Cortex of kidney (tissue), 1 donor: ENCODE measurements at places on chromosomes 13 and 19.

DNA sequence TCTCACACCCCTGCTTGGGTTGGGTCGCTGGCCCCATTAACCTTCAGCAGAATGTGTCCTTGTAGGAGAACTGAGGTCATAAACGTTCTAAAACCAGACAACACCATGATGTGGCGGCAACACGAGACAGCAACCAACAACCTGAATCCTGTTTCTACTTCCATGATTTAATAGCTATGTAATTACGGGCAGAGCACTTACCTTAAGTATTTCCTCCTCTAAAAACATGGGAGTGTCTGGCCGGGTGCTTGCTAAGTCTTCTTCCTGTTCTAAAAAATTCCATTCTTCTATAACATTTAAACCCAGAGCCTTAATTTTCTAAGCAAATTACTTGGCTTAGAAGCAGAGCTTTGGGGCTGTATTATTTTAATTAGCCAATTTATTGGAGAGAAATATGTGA lies 33.5 kb upstream of the IRS2 start:
- no peak for DNase-seq

- DNase-seq = no peak
These were observed 4.9 kb upstream of the ZC3H13 start for GRCh38 chr13:46057256-46058015.

GRCh38 chr19:49594157-49594992 lies 3.4 kb downstream of the PRR12 start:
- no peak for DNase-seq

GRCh38 chr13:36818804-36819738 lies at the start of gene RFXAP:
RFXAP (plus strand) TSS chr13:36819222; CDS start chr13:36819358, 136 bp downstream.
- peak; percentile 46 for DNase-seq

- no peak for DNase-seq
These were observed at the start of gene ZNF626 for GRCh38 chr19:20661150-20661819. ZNF626 (minus strand) TSS chr19:20661571; CDS start chr19:20661446, 125 bp downstream.

DNA sequence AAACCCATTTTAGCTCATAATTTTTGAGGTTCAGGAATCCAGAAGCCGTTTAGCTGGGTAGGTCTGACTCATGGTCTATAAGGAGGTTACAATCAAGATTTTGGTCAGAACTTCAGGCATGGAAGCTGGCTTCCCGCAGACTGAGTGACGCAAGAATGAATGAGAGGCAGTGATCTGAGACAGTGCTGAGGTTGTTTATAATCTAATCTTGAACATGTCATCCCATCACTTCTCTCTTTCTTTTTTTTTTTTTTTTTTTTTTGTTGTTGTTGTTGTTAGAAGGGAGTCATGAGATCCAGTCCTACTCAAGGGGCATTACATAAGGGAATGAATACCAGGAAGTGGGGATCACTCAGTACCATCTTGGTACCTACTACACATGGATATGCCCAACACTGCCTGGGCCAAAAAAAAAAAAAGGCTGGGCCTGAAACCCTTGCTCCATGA lies 217.4 kb downstream of the DLEU7 start:
- DNase-seq = no peak

DNA sequence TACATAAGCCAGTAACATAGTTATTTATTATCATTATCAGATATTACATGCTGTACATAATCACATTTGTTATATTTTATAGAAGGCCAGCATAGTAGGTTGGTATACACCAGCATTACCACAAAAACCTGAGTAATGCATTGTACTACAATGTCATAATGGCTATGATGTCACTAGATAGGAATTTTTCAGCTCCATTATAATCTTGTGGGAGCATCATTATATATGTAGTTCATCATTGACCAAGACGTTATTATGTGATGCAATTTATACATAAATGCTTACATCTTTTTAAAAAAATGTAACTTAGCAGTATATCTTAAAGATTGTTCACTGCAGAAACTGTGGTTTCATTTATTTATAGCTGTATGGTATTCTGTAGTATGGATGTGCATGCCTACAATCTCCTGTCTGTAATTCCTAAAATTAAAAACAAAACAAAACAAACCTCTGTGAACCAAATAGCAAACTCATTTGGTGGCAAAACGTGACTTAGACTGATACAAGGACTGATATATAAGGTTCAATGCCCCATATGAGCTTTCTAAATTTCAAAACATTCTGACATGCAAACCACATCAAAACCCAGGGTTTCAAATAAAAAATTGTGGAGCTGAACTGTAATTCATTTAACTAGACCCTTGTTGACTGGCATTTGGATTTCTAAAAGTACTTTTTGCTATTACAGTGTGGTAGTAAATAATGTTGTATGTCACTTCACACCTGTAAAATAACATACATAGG lies 250.9 kb downstream of the DLEU7 start:
- DNase-seq = no peak
